Activated CD4-positive, alpha-beta T cell treated with anti-CD3 and anti-CD28 coated beads for 36 hours (primary cell): ENCODE measurements at places on chromosomes 11 and 22. TPM values are rescaled to one million over a fixed set of nuclear protein-coding genes. Genes with fewer than 3 reads are reported as not detected.
A peak's percentile ranks its signal among the peaks of the same experiment; 100 is the strongest.

DNA sequence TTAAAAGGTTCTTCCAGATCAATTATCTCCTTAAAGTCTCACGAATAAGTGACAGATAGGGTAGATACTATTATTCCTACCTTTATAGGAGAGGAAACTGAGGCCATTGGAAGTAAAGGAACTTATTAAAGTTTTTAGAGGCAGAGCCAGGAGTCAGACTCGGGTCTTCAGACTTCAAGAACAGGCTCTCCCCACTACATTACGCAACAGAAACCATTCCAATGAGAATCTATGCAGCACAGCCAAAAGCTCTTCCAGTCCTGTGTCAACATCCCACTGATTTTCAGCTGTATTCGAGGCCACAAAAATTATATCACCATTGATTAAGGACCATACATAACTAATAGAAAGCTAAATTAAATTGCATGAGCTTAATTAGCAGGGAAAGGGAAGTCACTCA is 77.4 kb downstream of the RELT start:
- no peaks in the 10 kb centered on the region for H3K27me3 ChIP-seq
- no peak overlapping the region for H3K27ac ChIP-seq
- H3K4me3 ChIP-seq: no peak overlapping the region
- H3K36me3 ChIP-seq: no peaks in the 10 kb centered on the region
- no peak for DNase-seq
- no peaks in the 10 kb centered on the region for H3K4me1 ChIP-seq

MRGPRX4 gene
- total RNA-seq: not detected

DNA sequence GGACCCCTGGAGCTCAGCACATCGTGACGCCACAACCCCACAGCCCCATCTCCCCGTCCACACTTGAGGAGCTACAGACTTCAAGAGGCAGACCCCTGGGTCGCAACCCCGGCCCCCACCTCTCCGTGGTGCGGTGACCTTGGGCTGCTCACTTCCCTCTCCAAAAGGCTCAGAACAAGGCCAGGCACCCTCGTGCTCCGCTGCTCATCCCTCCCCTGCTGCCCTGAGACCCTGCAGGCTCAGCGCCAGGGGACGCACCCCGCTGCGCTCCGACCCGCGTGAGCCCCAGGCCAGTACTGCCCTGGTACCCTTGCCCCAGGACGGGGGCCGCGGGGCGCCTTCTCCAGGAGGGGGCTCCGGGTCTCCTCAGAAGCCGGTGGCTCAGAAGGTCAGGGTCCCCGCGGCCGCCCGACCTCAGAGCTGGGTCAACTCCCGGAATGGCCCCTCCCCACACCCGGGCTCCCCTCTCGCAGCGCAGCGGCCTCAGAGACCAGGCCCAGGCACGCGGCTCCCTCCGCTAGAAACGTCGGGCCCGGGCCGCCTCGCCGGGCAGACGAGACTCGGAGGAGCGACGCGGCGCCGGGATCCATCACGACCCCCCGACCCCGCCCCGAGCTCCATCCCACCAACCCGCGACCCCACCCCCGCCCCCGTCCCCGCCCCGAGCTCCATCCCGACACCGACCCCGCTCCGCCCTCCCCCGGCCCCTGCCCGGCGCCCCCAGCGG is 563 bp downstream of the GATD1 start:
- peaks cover 9% of the 10 kb centered on the region for H3K36me3 ChIP-seq
- peak overlapping the region; percentile 89 for H3K4me3 ChIP-seq
- DNase-seq: peak; percentile 59
- H3K27ac ChIP-seq: peak overlapping the region; percentile 82
- H3K27me3 ChIP-seq: no peaks in the 10 kb centered on the region

KCNQ1OT1 gene
- 0.16 TPM for total RNA-seq

OR51B5 gene
- not detected for total RNA-seq

DGAT2 gene
- total RNA-seq: 1.4 TPM

NOX4 gene
- not detected for total RNA-seq

DNA sequence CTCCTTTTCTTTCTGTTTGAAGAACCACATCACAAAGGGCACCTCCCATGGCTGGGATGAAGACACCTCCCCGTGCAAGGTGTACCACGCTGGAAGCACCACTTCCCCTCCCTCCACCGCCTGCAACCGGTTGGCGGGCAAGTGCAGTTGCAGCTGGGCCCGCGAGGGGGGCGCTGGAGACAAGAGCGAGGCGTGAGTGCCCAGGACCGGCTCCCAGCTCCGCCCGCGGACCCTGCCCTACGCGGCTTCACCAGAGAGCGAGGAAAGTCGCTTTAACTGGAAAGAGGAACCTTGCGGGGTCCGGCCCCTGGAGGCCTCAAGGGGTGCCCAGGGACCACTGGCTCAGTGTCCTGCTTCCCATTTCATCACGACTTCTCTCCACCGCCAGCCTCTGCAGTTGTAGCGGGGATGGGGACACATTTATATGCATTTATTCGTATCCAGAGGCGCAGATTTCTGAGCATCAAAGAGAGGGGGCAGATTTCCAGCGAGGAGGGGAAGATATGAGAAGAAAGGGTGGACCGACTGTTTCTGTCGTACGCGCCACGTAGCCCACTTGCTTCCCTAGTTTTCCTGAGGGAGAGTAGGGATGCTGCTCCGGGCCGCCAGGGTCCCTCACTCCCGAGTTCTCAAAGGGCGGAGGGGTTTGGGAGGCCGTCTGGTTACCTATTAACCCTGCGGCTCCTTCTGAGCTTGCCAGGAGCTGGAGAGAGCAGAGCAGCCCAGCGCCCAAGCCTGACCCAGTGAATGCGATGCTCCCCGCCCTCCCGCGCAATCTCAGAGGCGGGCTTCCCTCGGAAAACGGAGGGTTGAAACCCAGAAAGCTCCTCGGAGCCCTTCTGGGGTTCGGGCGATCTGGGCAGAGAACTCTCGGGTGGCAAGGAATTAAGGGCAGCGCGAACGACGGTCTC is 3.5 kb downstream of the ESAM start:
- H3K27ac ChIP-seq: no peak overlapping the region
- H3K4me1 ChIP-seq: peaks cover 21% of the 10 kb centered on the region
- peak overlapping the region; percentile 57 for H3K4me3 ChIP-seq
- DNase-seq: peak; percentile 88

DNA sequence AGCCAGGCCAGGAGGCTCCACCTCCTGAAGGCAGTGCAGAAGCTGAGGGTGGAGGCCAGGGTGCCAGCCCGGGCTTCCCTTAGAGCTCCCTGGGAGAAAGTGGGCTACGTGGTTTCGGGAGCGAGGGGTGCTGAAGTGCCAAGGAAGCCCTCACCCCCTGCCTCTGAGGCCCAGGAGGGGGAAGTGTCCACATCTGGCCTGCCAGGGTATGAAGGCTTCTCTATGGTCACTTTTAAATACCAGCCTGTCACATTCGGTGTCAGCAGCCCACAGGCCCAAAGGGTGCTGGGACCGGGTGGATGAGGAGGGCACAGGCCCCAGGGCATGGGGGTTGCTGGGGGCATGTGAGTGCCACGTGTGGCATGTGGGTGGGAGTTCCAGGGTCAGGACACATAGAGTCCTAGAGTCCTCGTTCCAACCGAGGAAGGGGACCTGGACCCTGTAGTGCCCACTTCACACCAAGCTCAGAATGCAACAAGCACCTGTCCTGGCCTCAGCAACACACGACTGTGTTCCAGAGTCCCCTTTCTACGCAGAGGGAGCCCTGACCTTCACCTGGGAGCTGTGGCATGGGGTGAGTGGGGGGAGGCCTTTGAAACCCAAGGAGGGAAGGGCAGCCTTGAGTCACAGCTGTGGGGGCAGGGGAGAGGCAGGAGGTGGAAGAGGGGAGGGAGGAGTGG is 1.7 kb downstream of the SHISA8 start:
- peak; percentile 40 for DNase-seq
- peaks cover 3% of the 10 kb centered on the region for H3K36me3 ChIP-seq
- H3K4me1 ChIP-seq: peaks cover 30% of the 10 kb centered on the region
- no peak overlapping the region for H3K27ac ChIP-seq
